ENCODE measurements at places on chromosomes 1 and 21. TPM values are rescaled to one million over a fixed set of nuclear protein-coding genes. Genes with fewer than 3 reads are reported as not detected.
A peak's percentile ranks its signal among the peaks of the same experiment; 100 is the strongest.

The IL20 gene
- not detected for total RNA-seq

The SLFNL1 gene
- 0.40 TPM for total RNA-seq

The SPATA17 gene
- not detected for total RNA-seq

The ZBTB8A gene
- total RNA-seq: 0.11 TPM

The GJA8 gene
- total RNA-seq: not detected

The FAF1 gene
- total RNA-seq: 95.6 TPM

The FTCD gene
- total RNA-seq: 0.50 TPM

The RIMKLA gene
- 2.5 TPM for total RNA-seq

The RYR2 gene
- total RNA-seq: not detected

The GPR25 gene
- 0.82 TPM for total RNA-seq

- H3K36me3 ChIP-seq: peaks cover 25% of the 10 kb centered on the region
- peaks cover 39% of the 10 kb centered on the region for H3K4me1 ChIP-seq
Observed at GRCh38 chr1:224118688-224119087, 4.8 kb downstream of the FBXO28 start.

GRCh38 chr1:159890390-159890789, 9.6 kb downstream of the CFAP45 start:
- H3K27ac ChIP-seq: no peak overlapping the region
- no peak for DNase-seq
- no peak overlapping the region for H3K4me3 ChIP-seq
- H3K27me3 ChIP-seq: peaks cover 11% of the 10 kb centered on the region
- peaks cover 21% of the 10 kb centered on the region for H3K4me1 ChIP-seq
- no peaks in the 10 kb centered on the region for H3K36me3 ChIP-seq

- no peak overlapping the region for H3K4me3 ChIP-seq
- no peak for DNase-seq
- peaks cover 2% of the 10 kb centered on the region for H3K4me1 ChIP-seq
- H3K27me3 ChIP-seq: no peaks in the 10 kb centered on the region
- H3K27ac ChIP-seq: no peak overlapping the region
Observed at GRCh38 chr21:44509539-44509938, 30.5 kb downstream of the KRTAP10-1 start.

- no peaks in the 10 kb centered on the region for H3K4me1 ChIP-seq
- DNase-seq: no peak
- H3K27ac ChIP-seq: no peak overlapping the region
- no peak overlapping the region for H3K4me3 ChIP-seq
Observed at GRCh38 chr1:67646145-67647035, 38.6 kb upstream of the GADD45A start.

DNA sequence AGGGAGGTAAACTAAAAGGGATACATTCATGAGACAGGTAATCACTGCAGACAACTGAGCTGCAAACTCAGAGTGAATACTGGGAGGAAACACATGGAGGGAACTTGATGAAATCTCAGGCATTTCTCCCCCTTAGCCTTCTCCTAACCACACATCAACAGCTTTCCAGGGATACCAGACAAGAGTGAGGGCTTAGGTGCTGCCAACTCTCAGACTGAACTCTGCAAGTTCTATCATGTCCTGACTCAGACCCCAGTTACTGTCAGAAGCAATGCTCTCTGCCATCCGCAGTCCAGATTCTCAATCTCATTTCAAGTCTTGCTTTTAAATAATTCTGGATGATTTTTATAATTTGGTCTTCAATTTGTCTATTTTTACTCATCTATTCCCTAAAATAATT, 267.3 kb downstream of the LTN1 start:
- H3K27me3 ChIP-seq: no peaks in the 10 kb centered on the region
- no peak overlapping the region for H3K27ac ChIP-seq
- H3K36me3 ChIP-seq: no peaks in the 10 kb centered on the region
- no peak overlapping the region for H3K4me3 ChIP-seq

DNA sequence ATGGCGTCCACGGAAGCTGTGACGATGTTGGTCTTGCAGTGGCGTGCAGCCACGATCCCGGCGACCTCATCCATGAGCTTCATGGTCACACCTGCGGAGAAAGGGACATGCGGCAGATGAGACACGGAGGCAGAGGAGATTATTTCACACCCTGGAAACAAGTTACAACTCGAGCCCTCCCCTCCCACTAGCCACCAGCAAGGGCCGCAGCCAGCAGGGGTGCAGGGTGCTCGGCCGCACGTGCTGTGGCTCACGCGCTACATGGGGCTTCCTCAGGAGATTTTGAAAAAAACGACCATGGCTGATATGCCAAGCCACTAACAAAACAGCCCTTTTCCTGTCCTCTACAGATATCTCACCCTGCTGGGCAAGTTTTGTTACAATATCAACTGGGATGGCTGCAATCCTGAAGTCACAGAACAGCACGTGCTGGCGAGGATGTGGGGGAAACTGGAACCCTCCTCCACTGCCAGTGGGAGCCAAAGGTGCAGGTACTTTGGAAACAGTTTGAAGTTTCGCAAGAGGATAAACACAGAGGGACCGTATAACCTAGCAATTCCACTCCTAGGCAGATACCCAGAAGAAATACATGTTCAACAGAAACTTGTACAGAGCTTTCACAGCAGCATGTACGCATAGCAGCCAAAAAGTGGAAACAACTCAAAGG, 34.1 kb upstream of the GPR153 start:
- peaks cover 15% of the 10 kb centered on the region for H3K36me3 ChIP-seq
- H3K4me1 ChIP-seq: peaks cover 10% of the 10 kb centered on the region
- no peaks in the 10 kb centered on the region for H3K27me3 ChIP-seq
- H3K4me3 ChIP-seq: no peak overlapping the region

DNA sequence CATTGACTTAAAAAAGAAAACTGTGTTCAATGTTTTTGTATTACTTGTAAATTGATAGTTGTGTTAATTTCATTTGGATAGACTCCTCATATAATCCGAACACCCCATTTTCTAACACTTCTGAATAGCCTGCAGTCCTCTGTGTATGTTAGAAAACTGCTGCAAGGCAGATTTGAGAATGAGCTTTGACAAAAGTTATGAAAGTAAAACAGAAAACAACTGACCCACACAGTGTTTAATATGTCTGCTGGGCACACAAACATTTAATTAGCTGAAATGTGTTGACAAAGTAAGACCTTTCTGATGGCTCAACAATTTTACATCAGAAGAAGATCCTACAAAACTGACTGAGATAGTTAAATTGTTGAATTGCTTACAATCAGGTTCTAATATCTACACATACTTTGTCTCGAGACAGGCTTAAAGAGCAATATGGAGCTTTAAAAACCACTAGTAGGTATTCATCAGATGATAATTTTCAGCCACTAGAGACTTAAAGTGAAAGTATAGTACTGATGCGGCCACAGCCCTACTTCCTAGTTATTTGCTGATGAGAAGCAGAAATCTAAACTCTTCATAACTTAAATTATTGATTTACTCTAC, 40.0 kb upstream of the PRMT6 start:
- no peaks in the 10 kb centered on the region for H3K4me1 ChIP-seq
- no peaks in the 10 kb centered on the region for H3K27me3 ChIP-seq
- no peaks in the 10 kb centered on the region for H3K36me3 ChIP-seq
- no peak overlapping the region for H3K27ac ChIP-seq
- DNase-seq: no peak
- no peak overlapping the region for H3K4me3 ChIP-seq

GRCh38 chr1:41507110-41507720, 22.7 kb upstream of the EDN2 start:
- H3K27me3 ChIP-seq: no peaks in the 10 kb centered on the region
- H3K4me1 ChIP-seq: no peaks in the 10 kb centered on the region
- H3K27ac ChIP-seq: no peak overlapping the region
- H3K4me3 ChIP-seq: no peak overlapping the region

DNA sequence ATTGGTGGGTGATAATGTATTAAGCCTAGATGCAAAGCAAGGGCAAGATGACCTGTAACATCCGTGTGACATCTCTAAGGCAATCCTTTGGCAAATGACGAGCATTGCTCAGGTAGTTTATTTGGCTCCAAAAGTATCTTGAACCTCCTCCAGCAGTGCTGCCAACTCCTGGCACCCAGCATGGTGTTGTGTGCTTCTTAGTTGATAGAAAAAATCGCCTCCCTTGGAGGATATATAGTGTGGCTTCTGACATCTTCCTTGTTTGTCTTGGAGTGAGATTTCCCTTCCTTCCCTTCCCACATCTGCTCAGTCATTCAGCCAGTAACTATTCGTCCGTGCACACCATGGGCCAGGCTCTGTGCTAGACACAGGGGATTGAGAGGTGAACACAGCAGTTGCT, 121.8 kb downstream of the TOMM20 start:
- no peaks in the 10 kb centered on the region for H3K27me3 ChIP-seq
- H3K27ac ChIP-seq: peak overlapping the region; percentile 73
- H3K36me3 ChIP-seq: peaks cover 39% of the 10 kb centered on the region
- peaks cover 75% of the 10 kb centered on the region for H3K4me1 ChIP-seq
- no peak overlapping the region for H3K4me3 ChIP-seq

GRCh38 chr1:70486676-70487458, 75.8 kb downstream of the CTH start:
- H3K27ac ChIP-seq: no peak overlapping the region
- no peaks in the 10 kb centered on the region for H3K36me3 ChIP-seq
- H3K4me3 ChIP-seq: no peak overlapping the region
- no peaks in the 10 kb centered on the region for H3K4me1 ChIP-seq

GRCh38 chr1:232259333-232259732, 370.6 kb downstream of the SIPA1L2 start:
- H3K4me1 ChIP-seq: no peaks in the 10 kb centered on the region
- no peak for DNase-seq
- no peak overlapping the region for H3K4me3 ChIP-seq
- H3K27me3 ChIP-seq: peaks cover 12% of the 10 kb centered on the region

- no peak overlapping the region for H3K27ac ChIP-seq
- no peaks in the 10 kb centered on the region for H3K27me3 ChIP-seq
- no peak for DNase-seq
Observed at GRCh38 chr1:156308078-156308477, 9.0 kb upstream of the VHLL start.

DNA sequence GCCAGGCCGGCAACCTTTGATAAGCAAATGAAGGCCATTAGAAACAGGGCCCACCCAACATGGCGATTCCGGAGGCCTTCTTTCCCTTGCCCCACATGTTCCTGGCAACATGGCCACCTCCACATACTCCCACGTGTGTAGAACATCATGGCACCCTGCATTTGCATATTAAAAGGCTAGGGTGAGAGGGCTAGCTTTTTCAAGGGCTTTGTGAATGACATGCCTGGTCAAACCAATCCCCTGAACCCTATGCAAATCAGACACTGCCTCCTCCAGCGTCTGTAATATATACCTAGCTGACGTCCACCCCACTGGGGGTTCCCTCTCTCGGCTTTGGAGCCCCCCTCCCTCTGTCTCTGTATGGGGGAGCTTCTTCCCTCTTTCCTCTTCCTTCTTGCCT, 1.6 kb downstream of the ADCY10 start:
- no peaks in the 10 kb centered on the region for H3K4me1 ChIP-seq
- no peak overlapping the region for H3K27ac ChIP-seq
- no peak overlapping the region for H3K4me3 ChIP-seq
- peaks cover 15% of the 10 kb centered on the region for H3K36me3 ChIP-seq
- peaks cover 9% of the 10 kb centered on the region for H3K27me3 ChIP-seq
- DNase-seq: no peak

GRCh38 chr1:30506291-30507015, 216.9 kb downstream of the MATN1 start:
- H3K27me3 ChIP-seq: peaks cover 2% of the 10 kb centered on the region
- no peak overlapping the region for H3K4me3 ChIP-seq
- no peak for DNase-seq

- H3K4me3 ChIP-seq: no peak overlapping the region
- H3K36me3 ChIP-seq: peaks cover 23% of the 10 kb centered on the region
- peak overlapping the region; percentile 52 for H3K27ac ChIP-seq
- peak; percentile 28 for DNase-seq
- H3K27me3 ChIP-seq: no peaks in the 10 kb centered on the region
- peaks cover 54% of the 10 kb centered on the region for H3K4me1 ChIP-seq
Observed at GRCh38 chr21:43884012-43884860, 19.2 kb downstream of the AGPAT3 start.

- H3K27me3 ChIP-seq: no peaks in the 10 kb centered on the region
- peaks cover 7% of the 10 kb centered on the region for H3K36me3 ChIP-seq
- no peak for DNase-seq
- H3K27ac ChIP-seq: no peak overlapping the region
Observed at GRCh38 chr1:174953285-174954072, 46.3 kb upstream of the CACYBP start.

DNA sequence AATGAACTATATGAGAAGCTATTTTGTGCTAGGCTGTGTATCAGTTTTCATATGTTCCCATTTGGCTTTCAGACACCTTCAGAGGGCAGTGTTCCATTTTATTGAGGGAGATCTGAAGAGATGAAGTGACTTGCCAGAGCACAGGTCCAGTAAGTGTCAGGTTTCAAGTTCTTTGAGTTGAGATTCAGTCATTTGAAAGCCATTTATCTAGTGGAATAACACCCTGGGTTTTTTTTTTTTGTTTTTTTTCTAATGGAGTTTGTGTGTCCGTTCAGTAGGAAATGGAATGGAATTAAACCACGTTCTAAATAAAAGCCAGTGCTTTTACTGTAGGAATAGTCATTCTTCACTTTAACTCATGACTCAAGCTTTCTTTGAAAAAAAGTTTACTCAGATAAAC, 652.9 kb upstream of the USP24 start:
- no peaks in the 10 kb centered on the region for H3K27me3 ChIP-seq
- H3K4me1 ChIP-seq: no peaks in the 10 kb centered on the region
- no peak overlapping the region for H3K27ac ChIP-seq
- DNase-seq: no peak
- H3K4me3 ChIP-seq: no peak overlapping the region

- no peak for DNase-seq
- no peaks in the 10 kb centered on the region for H3K4me1 ChIP-seq
- H3K27ac ChIP-seq: no peak overlapping the region
Observed at GRCh38 chr1:215911406-215911968, 344.4 kb downstream of the KCTD3 start.

GRCh38 chr1:214823311-214824117, 220.5 kb downstream of the CENPF start:
- H3K27me3 ChIP-seq: no peaks in the 10 kb centered on the region
- no peaks in the 10 kb centered on the region for H3K36me3 ChIP-seq
- H3K4me3 ChIP-seq: no peak overlapping the region
- H3K27ac ChIP-seq: no peak overlapping the region
- no peaks in the 10 kb centered on the region for H3K4me1 ChIP-seq
- DNase-seq: no peak

DNA sequence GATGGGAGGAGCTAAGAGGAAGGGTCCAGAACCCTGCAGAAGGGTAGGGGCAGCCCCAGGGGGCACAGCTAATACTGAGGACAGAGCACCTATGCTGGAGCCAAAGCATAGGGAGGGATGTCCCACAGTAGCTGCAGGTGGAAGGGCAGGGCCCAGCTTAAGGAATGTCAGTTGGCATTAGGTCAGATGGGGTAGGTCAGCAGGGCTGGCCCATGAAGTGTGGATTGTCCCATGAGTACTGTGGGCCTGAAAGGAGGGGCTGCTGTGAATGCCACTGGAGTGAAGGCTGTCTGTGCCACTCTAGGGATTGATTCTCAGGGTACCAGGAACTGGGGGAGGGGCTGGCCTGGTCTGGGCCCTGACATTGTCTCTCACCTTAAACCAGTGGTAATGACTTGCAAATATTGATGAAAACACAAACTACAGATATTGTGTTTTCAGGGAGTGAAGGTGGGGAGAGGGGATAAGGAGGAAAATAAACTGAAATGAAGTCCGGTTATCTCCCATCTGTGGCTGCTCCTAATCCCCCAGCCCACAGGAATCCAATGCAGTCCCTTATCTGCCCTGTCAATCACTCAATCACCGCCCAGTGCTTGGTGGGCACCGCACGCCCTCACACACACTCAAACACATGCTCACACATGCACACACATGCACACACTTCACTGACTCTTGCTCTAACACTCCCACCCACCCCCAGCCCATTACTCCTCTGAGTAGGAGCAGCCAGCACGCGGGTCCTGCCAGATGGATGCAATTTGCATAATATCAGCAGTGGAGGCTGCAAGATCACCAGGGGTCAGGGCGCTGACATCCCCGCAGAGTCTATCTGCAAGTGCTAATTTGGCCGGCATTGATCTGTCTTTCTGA, 27.8 kb downstream of the DMAP1 start:
- DNase-seq: no peak
- H3K27me3 ChIP-seq: no peaks in the 10 kb centered on the region
- no peak overlapping the region for H3K4me3 ChIP-seq
- H3K36me3 ChIP-seq: no peaks in the 10 kb centered on the region
- peaks cover 5% of the 10 kb centered on the region for H3K4me1 ChIP-seq
- H3K27ac ChIP-seq: peak overlapping the region; percentile 11

Measured in activated CD8-positive, alpha-beta T cell treated with anti-CD3 and anti-CD28 coated beads, Interleukin-2, amount 10 ng/mL, durations not matched to agents 7 days and 5 days (primary cell).